ENCODE measurements at places on chromosomes 4 and X.

- DNase-seq, result no peak
These were observed 5.9 kb downstream of the ATOH1 start for GRCh38 chr4:93834249-93835066.

- DNase-seq, result no peak
These were observed 21.6 kb downstream of the PNMA6E start for GRCh38 chrX:153379508-153379907.

DNA sequence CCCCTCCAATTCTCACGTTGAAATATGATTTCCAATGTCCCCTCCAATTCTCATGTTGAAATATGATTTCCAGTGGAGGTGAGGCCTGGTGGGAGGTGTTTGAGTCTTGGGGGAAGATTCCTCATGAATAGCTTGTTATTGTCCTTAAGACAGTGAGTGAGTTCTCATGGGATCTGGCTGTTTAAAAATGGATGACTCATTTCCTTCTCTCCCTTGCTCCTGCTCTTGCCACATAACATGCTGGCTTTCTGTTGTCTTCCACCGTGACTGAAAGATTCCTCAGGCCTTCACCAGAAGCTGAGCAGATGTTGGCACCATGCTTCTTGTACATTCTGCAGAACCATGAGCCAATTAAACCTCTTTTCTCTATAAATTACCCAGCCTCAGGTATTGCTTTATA lies 346.8 kb upstream of the TECRL start:
- no peak for DNase-seq

DNA sequence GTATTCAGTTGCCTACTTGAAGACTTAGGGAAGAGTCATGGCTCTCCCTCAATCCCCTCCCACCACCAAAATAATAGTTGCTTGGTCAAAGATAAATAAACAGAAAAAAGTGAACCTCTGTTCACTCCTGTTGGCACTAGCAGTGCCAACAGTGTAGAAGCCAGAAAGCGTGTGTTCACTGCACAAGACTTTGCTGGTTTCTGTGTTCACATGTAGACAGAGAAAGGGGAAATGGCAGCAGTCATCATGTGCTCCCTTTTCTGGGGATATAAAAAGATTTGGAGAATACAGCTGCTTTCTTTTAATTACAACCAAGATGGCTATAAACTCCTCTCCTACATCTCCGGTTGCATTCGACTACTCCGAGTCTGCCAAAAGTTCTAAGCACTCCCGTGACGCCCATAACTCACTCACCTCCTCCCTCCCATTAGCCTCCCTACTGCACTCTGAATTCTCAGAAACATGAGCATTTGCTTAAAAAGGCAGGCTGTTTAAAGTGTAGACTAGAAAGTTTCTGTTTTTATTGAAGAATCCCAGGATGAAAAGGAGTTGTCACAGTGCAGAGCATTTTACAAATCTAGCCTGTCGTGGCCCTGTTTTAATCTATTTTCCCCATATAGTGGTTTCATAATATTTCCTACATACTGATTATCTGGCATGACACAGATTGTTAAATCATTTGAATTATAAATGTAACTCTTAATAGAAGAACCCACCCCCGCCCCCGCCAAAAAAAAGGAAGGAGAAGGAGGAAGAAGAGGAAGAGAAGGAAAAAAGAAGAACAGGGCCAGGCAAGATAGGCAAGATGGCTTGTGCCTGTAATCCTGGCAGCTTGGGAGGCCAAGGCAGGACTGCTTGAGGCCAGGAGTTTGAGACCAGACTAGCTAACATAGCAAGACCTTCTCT lies 16.7 kb downstream of the LGI2 start:
- no peak for DNase-seq

- DNase-seq, result peak; percentile 20
These were observed 57.6 kb upstream of the LGI2 start for GRCh38 chr4:25088093-25088952.

GRCh38 chrX:111102636-111103035 lies 6.6 kb downstream of the PAK3 start:
- no peak for DNase-seq

DNA sequence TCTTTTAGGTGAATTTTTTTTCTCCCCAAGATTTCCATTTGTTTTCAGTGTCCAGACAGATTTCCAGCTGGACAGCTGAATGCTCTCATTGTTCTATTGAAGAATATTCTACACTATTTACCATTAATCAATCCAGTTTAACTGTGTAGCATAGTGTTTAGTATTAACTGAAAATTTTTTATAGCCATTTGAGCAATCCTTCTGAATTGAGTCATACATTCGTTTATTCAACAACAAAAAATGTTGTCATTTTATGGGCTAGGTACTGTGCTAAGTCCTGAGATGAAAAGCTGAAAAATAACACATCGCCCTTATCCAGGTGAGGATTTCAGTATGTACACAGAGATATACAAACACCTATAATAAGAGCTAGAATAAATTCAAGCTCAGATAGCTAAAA lies 223.3 kb downstream of the COL25A1 start:
- DNase-seq, result no peak

- no peak for DNase-seq
These were observed 34.7 kb upstream of the AREG start for GRCh38 chr4:74410272-74410671.

DNA sequence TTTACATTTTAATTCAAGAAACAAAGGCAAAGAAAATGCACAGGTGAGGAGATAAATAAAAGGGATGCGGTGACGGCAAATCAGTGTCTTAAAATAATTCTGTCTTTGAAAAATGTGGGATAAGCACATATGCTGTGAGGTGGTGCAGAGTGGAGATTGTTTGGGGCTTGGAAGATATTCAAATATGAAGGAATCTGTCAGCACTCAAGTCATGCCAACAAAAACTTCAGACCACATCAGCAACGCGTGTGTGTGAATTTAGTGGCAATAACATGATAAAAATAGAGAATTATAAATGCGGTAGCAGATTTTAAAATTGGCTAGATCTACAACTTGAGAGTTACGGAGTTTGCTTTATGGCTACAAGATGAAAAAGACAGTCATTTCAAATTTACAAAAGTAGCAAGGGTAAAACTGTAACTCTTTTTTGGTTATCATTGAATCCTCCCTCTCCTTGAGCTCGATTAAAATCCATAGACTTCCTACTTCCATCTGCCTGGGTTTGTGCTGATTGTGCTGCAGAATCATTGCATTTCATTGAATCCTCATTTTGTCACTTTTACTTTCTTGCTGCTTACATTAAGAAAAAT lies 71.5 kb upstream of the VCX2 start:
- DNase-seq, result no peak

DNA sequence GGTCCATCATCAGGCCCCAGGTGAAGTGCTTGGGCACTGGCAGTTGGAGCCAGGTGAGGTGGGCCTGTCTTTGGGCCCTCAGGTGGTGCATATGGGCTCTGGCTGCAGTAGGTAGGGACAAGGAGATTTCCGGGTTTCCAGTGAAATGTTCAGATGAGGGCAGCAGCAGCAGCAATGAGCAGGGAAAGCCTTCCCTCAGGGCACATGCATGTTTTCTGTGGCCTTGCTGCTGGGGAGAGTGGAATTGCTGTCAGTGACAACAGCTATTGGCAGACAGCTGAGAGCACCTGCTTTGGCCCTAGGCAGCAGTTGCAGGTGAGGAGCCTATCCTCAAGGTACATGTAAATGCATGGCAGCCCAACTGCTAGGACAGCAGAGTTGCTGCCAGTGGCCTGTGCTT lies 58.9 kb upstream of the QRFPR start:
- no peak for DNase-seq
